IMR-90 (cell line): ENCODE measurements at places on chromosomes 2 and 18. TPM values are rescaled to one million over a fixed set of nuclear protein-coding genes. Genes with fewer than 3 reads are reported as not detected.

The OR6B2 gene
- not detected in 2 replicates for total RNA-seq

DNA sequence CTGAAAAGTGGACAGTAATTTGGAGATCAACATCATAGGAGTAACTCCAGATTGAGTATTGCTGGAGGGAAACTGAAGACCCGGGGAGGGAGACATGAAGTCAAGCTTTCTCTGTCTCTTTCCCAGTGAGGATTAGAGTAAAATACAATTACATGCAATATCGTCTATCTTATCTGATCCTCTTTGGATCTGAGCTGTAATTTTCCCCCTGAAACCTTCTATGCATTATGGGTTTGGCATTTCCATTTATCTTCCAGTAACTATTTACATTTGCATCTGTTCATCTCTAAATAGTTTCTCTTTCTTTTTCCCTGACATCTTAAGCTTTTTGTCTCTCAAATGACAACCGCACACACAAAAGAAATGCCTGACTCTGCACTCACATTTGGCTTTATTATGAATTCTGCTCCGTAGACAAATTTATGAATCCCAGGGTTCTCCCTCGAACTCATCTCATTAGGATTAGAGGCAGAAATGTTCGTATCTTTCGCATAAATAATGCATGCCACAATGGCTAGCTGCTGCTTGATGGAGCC lies 113.1 kb downstream of the SPP2 start:
- no peak for DNase-seq
- H3K27me3 ChIP-seq: 0 out of 2 replicates have a peak, but pooled peaks cover 3% of the 10 kb centered on the region
- H3K27ac ChIP-seq: no peak overlapping the region
- no peaks in the 10 kb centered on the region for H3K36me3 ChIP-seq
- H3K4me1 ChIP-seq: no peaks in the 10 kb centered on the region
- H3K4me3 ChIP-seq: no peak overlapping the region

DNA sequence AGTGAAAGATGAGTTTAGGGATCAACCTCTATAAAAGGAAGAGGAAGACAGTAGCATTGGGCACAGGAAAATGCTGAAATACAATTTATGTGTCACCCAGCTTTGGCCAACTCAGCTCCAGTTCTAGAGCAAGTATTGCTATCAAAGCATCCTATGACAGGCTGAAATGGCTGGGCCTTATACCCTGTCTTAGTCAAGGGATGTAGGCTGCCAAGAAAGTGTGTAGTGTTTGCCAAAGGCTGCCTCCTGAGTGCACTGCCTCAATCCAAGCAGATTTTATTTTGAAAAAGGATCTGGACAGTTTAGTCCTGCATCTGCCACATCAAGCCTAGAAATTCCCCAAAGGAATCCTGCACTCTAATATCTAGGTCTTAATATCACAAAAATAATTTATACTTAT lies 359.9 kb upstream of the ZC3H15 start:
- no peak overlapping the region for H3K27ac ChIP-seq
- no peaks in the 10 kb centered on the region for H3K4me1 ChIP-seq
- no peak overlapping the region for H3K4me3 ChIP-seq
- no peak for DNase-seq
- no peaks in the 10 kb centered on the region for H3K36me3 ChIP-seq
- H3K27me3 ChIP-seq: no peaks in the 10 kb centered on the region

- H3K4me3 ChIP-seq: no peak overlapping the region
- peak; percentile 23 for DNase-seq
- no peaks in the 10 kb centered on the region for H3K4me1 ChIP-seq
- H3K27ac ChIP-seq: no peak overlapping the region
- H3K36me3 ChIP-seq: no peaks in the 10 kb centered on the region
Measured at GRCh38 chr2:207417301-207417718, 112.5 kb upstream of the CREB1 start.

DNA sequence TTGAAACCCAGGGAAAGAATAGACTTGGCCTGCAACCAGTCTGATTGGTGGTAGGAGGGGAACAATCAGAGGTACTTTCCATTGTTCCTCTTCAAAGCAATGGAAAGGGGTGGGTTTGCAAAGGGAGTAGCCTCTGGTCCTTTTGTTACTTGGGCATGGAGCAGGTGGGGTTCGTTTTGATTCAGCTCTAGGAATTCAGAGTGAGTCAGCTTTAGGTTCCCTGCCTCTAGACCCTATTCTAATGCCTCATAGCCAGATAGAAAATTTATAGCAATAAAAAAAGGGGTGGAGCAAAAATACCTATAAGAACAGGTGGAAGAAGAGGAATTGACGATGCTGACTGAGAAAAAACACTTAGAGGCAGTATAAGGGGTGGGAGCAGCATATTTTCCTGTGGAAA lies 636.4 kb downstream of the PLCL1 start:
- DNase-seq: no peak
- H3K27ac ChIP-seq: no peak overlapping the region
- no peaks in the 10 kb centered on the region for H3K4me1 ChIP-seq
- H3K27me3 ChIP-seq: no peaks in the 10 kb centered on the region
- H3K36me3 ChIP-seq: no peaks in the 10 kb centered on the region

- H3K4me1 ChIP-seq: peaks cover 18% of the 10 kb centered on the region
- DNase-seq: peak; percentile 99
- H3K27ac ChIP-seq: peak overlapping the region; percentile 53
- no peaks in the 10 kb centered on the region for H3K27me3 ChIP-seq
Measured at GRCh38 chr2:27705851-27706622, 42.3 kb downstream of the SLC4A1AP start.

The COLEC11 gene
- total RNA-seq: under 0.01 and 0.28 TPM in 2 replicates
